DMS153 (cell line): ENCODE measurements at places on chromosomes 1 and 21.

- DNase-seq = no peak
Observed at GRCh38 chr21:27580276-27580675, 613.4 kb upstream of the ADAMTS5 start.

- DNase-seq = no peak
Observed at GRCh38 chr1:93471911-93472310, 24.0 kb downstream of the FNBP1L start.

GRCh38 chr1:221228594-221228993 is 349.4 kb downstream of the HLX start:
- DNase-seq = peak; percentile 73

DNA sequence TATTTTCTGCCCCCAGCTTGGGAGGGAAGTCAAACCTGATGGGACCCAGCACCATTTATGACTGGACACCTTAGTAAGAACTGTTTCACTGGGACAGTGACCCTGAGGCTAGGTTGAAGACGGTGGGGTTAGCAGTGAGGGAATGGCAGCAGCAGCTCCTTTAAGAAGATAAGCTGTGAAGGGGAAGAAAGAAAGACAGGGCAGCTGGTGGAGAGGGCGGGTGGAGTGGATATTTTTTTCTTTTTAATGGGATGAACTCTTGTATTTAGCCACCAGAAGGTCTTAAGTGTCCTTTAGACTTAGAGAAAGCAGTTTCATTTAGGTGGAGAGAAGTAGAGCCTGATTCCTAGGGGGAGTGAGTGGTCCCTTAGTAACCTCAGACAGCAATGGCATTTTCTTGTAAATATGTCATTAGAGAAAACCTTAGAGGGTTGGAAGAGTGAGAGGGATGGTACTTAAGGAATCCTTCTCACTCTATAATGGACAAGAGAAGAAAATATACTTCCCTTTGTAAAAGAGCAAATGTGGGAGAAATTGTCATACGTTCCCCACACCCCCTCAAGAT is 187.5 kb downstream of the HHAT start:
- no peak for DNase-seq

GRCh38 chr1:12472798-12473551 is 145.0 kb downstream of the DHRS3 start:
- DNase-seq = no peak

- peak; percentile 73 for DNase-seq
Observed at GRCh38 chr21:41500931-41501381, 7.0 kb downstream of the TMPRSS2 start.
